Cardiac atrium fibroblast (primary cell): ENCODE measurements at places on chromosomes 6 and 20. TPM values are rescaled to one million over a fixed set of nuclear protein-coding genes. Genes with fewer than 3 reads are reported as not detected.

PLCG1 gene
- total RNA-seq: 71.6 and 85.6 TPM in 2 replicates

RBBP8NL gene
- not detected in 2 replicates for total RNA-seq

SLC35D3 gene
- total RNA-seq: not detected in 2 replicates

NOL7 gene
- total RNA-seq: 50.7 and 69.5 TPM in 2 replicates

DLL1 gene
- total RNA-seq: under 0.01 and 0.16 TPM in 2 replicates

CST2 gene
- total RNA-seq: 0.16 TPM in 1 of 2 replicates, not detected in the other

ECT2L gene
- total RNA-seq: under 0.01 TPM in 1 of 2 replicates, not detected in the other

KATNA1 gene
- total RNA-seq: 10.8 and 15.6 TPM in 2 replicates
